Upper lobe of right lung (tissue), 1 donor: ENCODE measurements at places on chromosomes 5 and 9. TPM values are rescaled to one million over a fixed set of nuclear protein-coding genes. Genes with fewer than 3 reads are reported as not detected.
A peak's percentile ranks its signal among the peaks of the same experiment; 100 is the strongest.

DNA sequence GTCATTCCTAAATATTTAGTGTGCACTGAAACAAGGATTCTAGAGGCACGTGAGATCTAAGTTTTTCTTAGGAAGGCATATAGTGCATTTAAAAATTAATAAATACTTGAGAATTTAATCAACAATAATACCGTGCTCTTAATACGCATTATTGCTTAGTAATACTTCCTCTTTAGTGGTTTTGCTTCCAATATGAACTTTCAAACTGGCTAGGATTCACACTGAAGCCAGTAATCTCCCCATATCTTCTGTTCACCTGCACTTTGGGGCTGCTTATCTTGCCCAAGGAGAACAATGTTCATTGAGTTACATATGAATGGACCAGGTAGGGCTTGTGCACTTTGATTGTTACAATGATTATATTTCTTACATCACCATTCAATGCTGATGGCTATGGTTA, 180.5 kb upstream of the RIOK2 start:
- no peak for DNase-seq

DNA sequence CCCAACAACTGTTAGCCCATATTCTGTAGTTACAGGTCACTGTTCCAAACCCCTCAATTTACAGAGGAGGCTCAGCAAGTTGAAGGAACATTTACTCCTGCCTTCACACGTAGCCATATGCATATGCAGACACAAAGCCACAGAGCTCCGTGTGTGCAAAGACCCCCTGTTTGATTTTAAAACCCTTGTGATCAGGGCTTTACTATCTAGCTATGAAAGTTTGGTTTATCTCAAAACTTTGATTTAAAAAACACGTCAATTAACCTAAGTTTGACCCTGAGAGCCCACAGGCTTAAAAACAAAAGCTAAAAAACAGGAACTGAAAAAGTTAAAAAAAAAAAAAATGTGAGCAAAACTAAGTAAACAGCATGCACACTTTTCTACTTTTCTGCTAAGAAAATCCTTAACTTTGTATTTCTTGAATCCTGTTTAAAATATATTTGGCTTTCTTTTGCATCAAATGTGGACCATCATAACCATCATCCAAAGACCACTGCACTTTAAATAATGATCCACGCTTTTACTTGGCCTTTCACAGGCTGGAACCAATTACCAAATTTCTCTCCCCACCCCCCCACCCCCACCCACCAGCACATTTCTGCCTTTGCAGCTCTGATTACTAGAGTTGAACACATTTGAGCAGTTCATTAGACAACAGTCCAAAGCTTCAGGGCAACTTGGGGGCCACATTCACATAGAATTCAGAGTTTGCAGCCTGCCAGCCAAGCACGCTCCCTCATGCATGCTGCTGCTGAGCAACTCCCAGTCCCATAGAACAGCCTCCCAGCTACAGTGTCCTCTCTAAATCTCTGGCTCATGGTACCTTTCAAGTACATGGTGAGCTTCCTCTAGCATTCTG, 128.8 kb upstream of the MAP3K1 start:
- DNase-seq, result no peak

GRCh38 chr5:181281984-181282316, 21.0 kb upstream of the TRIM52 start:
- DNase-seq, result no peak

- no peak for DNase-seq
Observed at GRCh38 chr9:93185266-93186214, 1.6 kb downstream of the WNK2 start.

DNA sequence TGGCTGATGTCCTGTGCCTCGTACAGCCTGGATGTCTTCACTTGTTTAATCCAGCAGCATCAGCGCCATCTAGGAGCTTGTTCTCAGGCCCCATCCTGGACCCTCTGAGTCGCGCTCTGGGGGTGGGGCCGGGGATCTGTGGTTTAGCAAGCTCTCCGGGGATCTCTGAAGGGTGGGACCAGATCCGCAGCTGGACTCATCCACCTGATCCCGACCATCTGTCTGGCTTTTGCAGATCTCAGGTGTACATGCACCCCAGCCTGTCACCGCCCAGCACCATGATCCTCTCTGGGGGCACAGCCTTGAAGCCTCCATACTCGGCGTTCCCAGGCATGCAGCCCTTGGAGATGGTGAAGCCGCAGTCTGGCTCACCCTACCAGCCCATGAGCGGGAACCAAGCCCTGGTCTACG, 15.1 kb upstream of the POMT1 start:
- DNase-seq, result no peak

- DNase-seq, result no peak
Observed at GRCh38 chr5:10573487-10574145, 9.7 kb downstream of the ANKRD33B start.

ADGRD2 gene
- not detected for total RNA-seq

DNA sequence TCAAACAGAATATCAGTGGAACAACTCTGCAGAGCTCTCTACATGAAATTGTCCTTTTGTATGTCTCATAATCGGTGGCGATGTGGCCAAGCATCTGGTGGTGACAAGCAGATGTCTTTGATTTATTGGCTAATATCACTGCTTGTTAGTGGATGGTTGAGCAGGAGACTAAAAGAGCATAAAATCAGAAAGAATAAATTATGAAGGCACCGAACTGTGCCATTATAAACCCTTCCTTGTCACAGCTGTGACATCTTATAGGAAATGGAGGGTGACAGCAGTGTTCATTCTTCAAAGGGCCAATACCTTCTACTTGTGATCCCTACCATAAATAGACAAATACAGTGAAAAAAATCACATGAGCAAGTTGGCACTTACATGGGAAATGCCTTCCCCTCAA, 1404.3 kb downstream of the MAT2B start:
- no peak for DNase-seq

DNA sequence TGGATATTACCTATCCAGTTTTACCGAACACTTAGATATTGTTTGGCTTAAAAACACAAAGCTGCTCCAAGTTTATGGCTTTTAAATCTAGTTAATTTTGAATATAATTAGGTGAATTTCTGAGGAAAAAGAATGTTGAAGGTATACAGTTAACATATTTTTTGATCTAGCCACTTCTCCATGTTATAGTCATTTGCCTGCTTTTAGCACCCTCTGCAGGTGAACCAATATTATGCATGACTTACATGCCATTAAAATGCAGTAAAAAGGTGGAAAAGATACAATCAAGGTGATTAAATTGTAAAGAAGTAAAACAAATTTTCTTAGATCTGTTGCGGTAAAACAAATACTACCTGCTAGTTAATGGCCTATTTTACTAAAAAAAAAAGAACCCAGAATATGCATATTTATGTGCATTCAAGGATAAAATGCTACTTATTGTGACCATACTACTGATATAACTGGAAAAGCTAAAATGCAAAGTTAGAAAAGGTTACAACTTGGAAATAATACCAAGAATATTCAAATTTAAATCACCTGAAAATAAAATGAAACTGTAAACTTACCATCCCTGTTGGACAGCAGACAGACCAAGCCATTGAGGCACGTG, 132.1 kb downstream of the AP3B1 start:
- DNase-seq, result no peak

TLE1 gene
- 19.2 TPM for total RNA-seq

GRCh38 chr9:121672213-121672612, 20.8 kb downstream of the DAB2IP start:
- DNase-seq, result no peak

- no peak for DNase-seq
Observed at GRCh38 chr5:7884491-7885267, 15.7 kb downstream of the MTRR start.

DNA sequence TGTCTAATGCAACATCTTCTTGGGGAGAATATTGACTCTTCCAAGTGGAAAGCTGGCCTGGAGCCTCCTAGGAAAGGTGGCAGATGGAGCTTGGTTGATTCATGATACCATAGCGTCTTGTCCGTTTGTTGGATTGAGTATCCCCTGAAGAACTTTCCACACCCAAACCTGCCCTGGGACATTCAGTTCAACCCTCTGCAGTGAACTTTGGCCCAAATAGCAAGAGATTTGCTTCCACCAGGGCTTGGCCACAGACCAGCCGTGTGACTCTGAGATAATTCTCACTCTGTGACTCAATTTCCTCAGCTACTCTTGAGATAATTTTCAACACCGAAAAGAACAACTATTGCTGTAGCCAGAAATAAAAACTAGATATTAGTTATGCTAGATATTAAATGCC, 108.0 kb upstream of the RAD23B start:
- DNase-seq, result no peak

FAM221B gene
- total RNA-seq, result not detected

- DNase-seq, result peak; percentile 82
Observed at GRCh38 chr9:134459164-134459563, 132.9 kb downstream of the RXRA start.

ROPN1L gene
- total RNA-seq, result 1.9 TPM

RETREG1 gene
- total RNA-seq, result 22.8 TPM

DNA sequence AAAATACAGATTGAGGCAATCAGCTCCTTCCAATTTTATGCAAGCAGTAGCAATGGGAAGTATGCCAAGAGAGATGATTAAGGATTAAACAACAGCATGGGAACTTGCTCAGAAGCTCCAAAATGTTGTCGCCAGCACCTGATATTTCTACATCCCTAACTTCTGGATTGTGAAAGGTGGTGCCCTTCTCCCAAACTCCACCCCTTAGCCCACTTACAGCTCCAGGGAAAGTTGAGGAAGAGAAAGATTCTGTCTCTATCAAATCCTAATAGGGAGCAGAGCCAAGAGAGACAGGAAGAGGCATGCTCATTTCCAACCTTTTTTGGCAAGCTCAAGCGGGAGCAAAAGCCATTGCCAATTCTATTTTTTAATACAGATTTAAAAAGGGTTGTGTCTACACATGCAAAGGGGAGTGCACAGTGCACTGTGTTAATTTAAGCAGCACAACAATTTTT, 92.4 kb upstream of the NR3C1 start:
- DNase-seq, result no peak

DNA sequence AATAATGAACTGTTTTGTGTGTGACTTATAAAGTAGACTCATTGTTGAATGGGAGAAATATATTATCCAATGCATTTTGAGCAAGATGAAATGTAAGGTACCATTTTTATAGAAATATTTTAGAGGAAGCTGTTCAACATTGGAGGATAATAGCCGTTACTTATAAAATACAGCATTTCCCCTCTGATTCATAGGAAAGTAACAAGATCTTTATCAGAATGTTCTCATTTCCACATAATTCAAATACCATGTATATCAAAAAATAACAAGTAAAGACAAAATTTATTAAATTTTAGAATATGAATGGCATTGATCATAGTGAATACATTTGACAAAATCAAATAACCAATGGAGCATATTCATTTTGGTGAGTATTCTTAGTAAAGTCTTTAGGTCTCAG, 346.7 kb upstream of the PTGER4 start:
- no peak for DNase-seq

- DNase-seq, result no peak
Observed at GRCh38 chr5:171629221-171629620, 156.4 kb upstream of the SMIM23 start.
